GM13977 (cell line): ENCODE measurements at places on chromosomes 3 and 15.

DNA sequence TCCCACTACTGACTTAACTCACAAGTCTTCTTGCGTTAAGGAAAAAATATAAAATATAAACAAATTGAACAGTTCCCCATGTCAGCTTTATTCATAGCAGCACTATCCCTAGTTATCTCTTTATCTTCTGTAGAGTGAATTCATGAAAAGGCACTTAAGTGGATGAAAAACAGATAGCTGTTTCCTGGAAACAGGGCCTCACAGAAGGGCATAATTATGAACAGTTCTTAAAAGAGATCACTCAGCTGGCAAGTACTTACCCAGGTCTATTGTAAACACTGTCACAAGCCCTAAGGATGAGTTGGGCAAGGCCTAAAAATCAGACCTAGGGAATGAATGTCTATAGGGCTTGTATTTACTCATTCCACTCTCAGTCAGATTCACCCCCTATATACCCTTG lies 10.7 kb downstream of the MB21D2 start:
- DNase-seq: no peak

GRCh38 chr15:77393471-77393840 lies 26.4 kb downstream of the PEAK1 start:
- DNase-seq: no peak

- DNase-seq: no peak
These were observed 26.9 kb upstream of the TJP1 start for GRCh38 chr15:29849218-29849617.

GRCh38 chr3:131602011-131602779 lies 99.4 kb upstream of the MRPL3 start:
- DNase-seq: no peak

GRCh38 chr3:159950156-159950898 lies 38.3 kb upstream of the IL12A start:
- no peak for DNase-seq

DNA sequence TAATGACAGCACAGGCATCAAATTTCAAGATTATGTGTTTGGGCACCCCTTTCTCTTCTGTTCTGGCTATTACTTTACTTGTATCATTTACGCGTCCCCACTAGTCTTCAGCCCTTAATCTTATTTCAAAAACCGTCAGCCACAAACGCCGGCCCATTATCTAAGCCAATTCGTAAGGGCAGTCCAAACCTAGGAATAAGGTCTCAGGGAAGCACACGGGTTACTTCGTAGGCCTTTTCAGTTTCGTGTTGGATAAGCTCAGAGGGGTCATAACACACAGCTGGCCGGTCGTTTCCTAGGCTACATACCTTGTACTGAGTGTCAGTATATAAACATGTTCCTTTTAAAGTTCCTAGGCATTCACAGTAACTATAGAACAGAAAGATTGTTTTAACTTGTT lies 5.1 kb upstream of the DNAAF4 start:
- no peak for DNase-seq

DNA sequence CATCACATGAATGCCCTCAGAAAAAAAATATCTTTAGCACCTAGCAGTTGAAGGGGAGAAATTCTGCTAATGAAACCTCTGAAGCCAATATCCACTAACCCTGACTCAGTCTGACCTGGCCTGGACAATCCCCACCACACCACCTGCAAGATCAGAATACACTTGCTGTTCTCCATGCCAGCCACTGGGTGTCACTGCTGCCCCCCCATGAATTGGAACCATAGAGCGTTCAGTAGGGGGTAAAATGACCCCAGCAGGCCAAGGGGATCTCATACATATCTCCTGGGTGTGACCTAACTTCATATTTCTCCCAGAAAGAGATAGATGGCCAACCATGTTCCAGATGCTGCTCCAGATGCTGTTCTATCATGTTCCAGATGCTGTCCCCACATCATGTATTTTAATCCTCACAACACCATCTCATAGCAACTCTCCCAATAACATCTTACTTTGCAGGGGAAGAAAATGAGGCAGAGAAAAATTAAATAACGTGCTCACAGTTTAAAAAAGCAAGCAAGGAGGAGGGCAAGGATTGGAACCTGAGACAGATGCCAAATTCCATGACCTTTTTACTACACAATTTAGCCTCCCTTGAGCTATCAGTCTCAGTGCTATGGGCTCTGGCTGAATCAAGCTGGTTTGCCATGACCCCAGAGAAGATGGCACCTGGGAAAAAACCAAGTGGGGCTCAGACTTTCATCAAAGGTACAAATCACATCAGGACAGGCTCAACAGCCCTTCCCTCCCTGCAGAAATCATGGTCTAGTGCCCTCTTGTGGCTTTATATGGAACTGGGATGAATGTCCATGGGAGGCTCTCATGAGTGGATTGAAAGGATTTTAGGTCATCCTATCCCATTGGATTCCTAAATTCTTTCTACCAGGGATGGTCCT lies 12.4 kb downstream of the NTRK3 start:
- DNase-seq: peak; percentile 60

DNA sequence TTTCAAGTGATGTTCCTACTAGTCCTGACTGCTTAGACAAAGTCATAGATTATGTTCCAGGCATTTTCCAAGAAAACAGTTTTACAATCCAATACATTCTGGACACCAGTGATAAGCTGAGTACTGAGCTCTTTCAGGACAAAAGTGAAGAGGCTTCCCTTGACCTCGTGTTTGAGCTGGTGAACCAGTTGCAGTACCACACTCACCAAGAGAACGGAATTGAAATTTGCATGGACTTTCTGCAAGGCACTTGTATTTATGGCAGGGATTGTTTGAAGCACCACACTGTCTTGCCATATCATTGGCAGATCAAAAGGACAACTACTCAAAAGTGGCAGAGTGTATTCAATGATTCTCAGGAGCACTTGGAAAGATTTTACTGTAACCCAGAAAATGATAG lies 3.8 kb downstream of the TIPARP start:
- no peak for DNase-seq

DNA sequence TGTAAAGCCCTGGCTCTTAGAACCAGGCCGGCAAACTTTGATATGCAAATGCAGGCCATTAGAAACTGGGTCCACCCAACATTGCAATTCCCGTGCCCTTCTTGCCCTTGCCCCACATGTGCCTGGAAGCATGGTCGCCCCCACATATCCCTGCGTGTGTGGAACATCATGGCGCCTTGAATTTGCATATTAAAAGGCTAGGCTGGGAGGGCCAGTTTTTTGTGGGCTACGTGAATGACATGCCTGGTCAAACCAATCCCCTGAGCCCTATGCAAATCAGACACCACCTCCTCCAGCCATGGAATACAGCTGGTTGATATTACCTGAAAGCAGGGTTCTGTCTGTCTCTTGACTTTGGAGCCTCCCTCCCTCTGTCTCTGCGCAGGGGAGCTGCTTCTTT lies 58.7 kb upstream of the ARHGEF26 start:
- DNase-seq: no peak

DNA sequence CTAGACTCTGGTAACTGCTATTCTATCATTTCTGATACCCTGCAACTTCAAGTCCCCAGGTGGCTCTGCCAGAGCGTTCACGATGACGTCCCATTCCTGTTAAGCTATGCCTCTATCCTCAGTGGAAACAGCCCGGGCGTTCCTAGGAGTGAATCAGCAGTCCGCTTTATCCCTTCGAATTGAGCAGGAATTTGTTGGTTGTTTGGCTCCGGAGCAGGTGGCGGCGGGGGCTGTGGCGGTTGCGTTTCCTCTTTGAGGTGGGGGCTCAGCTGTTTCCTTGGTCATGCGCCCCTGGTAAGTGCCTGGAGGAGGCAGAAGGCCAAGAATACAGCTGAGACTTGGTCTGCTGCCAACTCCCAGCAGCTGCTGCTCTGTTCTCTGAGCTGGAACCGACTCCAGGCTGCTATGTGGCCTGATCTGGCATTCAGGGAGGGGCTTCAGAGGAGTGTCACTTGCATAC lies 25.2 kb downstream of the ARPP21 start:
- no peak for DNase-seq

DNA sequence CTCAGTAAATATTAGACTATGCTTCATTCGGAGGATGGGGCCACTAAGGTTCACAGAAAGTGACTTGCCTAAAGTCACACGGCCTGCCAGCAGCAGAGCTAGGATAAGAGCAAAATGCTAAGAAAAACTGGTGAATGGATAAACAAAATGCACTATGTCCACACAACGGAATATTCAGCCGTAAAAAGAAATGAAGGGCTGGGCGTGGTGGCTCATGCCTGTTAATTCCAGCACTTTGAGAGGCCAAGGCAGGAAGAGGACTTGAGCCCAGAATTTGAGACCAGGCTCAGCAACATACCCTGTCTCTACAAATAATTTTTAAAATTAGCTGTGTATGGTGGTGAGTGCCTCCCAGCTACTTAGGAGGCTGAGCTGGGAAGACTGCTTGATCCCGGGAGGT lies 7.7 kb downstream of the TKT start:
- DNase-seq: no peak

GRCh38 chr15:76310475-76311099 lies 682 bp downstream of the ETFA start:
- peak; percentile 21 for DNase-seq

GRCh38 chr15:42084465-42085235 lies 9.7 kb downstream of the PLA2G4D start:
- peak; percentile 81 for DNase-seq

- DNase-seq: no peak
These were observed 20.8 kb upstream of the TNIK start for GRCh38 chr3:171481011-171481410.

DNA sequence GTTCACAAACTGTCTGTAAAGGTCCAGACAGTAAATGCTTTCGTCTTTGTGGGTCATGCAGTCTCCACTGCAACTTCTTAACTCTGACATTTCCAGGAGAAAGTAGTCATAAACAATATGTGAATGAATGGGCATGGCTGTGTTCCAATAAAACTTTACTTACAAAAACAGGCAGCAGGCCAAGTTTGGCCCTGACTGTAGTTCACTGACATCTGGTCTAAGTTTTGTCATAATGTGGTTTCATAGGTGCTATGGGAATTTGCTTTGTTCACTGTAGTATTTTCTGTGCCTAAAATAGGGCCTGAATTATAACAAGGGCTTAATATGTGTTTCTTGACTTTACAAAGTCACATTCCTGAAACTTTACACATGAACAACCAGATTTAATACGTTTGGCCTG lies 186.0 kb upstream of the KBTBD8 start:
- no peak for DNase-seq

DNA sequence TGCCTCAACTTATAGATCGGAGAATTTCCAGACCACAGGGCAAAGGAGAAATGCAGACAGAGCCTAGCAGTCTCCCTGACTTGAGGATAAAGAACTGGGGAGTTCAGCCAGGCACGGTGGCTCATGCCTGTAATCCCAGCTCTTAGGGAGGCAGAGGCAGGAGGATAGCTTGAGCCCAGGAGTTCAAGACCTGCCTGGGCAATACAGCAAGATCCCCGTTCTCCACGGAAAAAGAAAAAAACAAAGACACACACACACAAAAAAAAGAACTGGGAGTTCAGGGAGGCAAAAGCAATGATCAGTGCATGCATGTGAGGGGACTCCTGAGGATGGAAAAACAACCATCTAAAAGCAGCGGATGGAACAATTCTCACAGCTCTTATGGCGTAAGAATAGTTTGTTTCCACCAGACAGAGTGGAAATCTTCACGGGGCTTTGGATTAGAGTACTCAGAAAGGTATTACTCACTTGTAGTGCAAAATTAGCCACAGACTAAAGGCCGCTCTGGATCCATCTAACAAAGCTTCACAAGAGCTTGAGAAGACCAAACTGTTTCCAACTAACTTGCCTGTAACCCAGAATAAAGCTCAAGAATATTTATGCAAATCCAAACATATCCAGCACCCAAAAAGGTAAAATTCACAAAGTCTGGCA lies 16.3 kb downstream of the SEC11A start:
- DNase-seq: no peak

GRCh38 chr3:71961891-71962290 lies 176.9 kb upstream of the PROK2 start:
- no peak for DNase-seq

DNA sequence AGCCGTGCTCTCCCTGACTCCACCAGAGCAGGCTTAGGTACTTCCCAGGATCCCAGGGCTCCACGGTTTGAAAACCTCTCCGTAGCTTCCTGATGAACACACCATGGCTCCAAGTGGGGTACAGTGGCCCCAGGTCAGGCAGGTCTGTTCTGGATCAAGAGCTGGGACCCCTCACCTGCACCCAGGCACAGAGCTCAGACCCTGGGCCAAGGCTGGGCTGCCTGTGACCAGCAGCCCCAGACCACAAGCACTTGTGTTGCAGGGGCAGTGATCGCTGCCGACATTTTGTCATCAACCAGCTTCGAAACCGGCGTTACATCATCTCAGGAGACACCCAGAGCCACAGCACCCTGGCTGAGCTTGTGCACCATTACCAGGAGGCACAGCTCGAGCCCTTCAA lies 5.3 kb downstream of the SH2D7 start:
- no peak for DNase-seq

DNA sequence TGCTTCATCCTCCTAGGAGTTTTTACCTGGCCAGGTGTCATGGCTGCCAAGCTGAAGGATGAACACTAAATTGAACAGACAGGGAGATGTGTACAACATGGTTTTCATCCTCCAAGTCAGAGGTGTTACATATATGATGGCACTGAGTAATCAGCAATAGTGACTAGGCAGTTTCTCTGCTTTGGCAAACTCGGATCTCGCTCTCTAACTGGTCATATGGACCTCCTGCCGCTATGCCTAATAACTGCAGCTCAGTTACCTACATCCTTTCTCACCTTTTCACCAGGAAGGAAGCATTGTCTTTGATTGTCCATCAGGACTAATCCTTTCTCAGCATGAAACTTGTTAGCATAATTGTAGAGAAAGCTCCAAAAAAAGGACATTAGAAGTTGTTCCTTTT lies 175.9 kb upstream of the PLSCR5 start:
- no peak for DNase-seq

DNA sequence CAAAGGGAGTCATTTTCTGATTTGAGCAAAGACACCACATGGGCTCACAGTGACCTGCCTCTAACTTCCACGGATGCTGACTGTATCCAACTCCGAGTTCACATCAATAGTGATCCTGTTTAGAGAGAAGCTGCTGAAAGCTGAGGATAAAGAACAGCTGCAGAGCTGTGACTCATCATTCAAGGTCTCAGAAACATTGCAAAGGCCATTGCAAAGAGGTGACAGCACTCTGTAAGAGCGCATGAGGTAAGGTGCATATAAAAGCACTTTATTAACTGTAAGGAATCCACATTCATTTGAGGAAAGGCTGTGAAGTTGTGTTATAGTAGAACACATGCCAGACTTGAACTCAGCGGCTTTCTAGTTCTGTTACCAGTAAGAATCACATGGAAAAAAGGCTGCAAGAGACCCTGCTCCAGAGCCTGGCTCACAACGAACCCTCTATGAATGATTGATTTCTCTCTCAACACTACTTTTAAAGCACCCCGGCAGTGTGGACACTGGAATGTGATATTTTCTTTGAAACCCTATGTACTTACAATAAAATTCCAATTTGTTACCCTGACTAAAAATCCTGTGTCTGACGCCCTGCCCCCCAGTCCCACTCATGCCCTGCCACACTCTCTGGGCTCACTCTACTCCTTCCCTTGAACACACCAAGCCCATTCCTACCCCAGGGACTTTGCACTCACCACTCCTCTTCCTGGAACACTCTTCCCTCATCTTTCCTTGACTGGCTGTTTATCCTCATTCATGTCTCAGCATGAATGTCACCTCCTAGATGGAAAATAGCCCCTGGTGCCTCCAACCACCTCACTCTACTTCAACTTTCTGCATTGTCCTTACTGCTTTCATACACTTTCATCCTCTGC lies 111.2 kb downstream of the LSM3 start:
- no peak for DNase-seq
